ENCODE measurements at places on chromosomes 7 and 10.

DNA sequence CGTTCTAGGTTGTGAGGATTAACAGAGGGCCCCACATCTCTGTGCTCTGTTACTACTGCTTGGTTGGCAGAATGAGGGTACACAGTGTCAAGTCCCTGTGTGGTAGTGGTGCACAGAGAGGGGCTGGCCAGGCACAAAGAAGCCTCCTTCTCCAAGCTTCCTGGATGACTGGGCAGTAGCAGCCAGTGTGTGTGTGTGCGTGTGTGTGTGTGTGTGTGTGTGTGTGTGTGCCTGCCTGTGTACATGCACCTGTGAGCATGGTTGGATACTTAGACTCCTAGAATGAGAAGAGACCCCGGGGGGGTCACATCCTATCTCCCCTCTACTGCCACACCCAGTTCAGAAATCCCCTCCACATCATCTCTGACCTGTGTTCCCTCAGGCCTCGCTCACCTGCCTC is 146.7 kb upstream of the UNC5B start:
- no peak for DNase-seq

GRCh38 chr10:122249303-122249850 is 21.7 kb upstream of the BTBD16 start:
- no peak for DNase-seq

GRCh38 chr7:81415181-81415580 is 354.7 kb downstream of the HGF start:
- no peak for DNase-seq

GRCh38 chr10:94416896-94417295 is 14.6 kb downstream of the TBC1D12 start:
- DNase-seq = no peak

DNA sequence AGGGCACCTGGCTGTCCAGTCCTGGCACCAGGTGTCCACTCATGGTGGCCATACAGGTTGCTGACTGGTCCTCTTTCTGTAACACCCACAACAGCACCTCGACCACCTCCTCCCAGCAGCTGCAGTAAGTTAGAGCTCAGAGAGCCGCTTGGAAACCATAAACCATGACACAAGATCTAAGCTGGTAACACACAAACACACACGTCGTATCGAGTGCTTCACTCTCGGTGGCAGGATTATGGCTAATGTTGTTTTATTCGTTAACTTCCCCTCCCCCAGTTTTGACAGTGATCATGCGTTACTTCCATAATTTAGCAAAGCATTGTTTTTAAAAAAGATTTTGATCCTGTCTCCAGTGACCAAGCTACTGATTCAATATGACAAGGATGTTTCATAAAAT is 59.7 kb downstream of the CAMK2B start:
- no peak for DNase-seq

DNA sequence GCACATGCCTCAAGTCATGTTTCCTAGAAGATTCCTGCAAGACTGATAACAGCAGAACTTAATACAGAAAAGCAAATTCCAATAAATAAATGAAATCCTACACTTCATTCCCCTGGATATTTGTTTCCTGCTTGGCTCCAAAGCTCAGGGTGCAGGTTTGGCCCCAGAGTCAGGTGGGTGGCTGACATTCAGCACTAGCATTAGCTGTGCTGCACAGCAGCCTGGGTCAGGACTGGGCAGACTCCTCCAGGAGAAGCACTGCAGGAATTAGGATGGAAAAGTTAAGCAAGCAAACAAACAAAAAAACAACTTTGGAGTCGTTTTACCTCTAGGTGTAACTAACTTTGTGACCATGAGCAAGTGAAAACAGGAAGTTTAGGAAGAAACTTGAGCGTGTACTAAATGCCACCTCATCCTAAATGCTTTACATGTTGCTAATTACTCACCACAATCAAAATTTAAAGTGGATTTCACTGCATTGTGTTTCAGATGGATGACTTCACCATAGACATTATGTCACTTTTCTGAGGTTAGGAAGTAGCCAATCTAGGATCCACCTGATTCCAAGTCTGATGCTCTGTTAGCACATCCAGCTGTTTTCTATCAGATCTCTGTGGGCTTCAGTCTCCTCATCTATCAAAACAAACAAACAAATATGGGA is 239.4 kb downstream of the C7orf25 start:
- DNase-seq = no peak

DNA sequence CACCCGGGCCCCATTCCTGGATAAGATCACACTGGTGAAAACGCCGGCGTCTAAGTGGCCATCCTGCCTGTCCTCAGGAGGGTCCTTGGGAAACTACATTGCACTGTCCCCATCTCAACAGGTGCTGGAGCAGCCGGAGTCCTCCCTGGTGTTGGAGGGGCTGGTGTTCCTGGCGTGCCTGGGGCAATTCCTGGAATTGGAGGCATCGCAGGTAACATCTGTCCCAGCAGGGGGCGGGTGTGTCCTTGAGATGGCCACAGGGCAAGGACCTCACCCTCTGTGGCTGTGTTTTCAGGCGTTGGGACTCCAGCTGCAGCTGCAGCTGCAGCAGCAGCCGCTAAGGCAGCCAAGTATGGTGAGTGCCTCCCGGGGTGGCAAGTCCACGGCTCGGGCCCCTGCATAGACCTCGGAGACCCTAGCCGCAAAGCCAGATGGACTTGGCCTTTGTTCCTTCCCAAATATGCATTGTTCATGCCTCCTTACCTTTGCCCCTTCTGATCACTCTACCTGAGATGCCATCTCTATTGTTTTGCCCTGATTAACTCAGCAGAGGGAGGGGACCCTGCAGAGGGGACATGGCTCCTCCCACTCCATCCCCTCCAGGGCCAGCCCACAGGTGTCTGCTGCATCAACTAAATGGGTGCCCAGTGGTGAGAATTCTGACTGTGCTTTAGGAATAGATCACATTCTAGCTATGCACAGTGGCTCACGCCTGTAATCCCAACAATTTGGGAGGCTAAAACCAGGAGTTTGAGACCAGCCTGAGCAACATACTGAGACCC is 23.8 kb downstream of the ELN start:
- no peak for DNase-seq

DNA sequence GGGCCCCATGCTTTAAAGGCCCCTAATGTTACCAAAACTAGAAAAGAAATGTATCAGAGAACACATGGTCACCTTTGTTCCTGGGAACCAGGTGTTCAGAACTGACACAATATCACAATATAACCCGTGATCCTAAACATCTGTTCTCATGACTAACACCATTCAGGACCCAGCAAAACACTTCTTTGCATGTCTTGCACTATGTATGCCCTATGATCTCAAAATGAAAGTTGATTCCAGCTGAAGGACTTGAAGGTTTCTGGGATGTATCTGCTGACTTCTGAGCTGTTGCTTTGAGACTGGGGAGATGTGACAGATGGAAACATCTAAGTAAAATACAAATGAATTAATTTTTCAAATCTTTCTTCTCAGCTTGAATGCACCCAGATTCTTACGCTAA is 37.5 kb upstream of the PIK3CG start:
- DNase-seq = no peak

DNA sequence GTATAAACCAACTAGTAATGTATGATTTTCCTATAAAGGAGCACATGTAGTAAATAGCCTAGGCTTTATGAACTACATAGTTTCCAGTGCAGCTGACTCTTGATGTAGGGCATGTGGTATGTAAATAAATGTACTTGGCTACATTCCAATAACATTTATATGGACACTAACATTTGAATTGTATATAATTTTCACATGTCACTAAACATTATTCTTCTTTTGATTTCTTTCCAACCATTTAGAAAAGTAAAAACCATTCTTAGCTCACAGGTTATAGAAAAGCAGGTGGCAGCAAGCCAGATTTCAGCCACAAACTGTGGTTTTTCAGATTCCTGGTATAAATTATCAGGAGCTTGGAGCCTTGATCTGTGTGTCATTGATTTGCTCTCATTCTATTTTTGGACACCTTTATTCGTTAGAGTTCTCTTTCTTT is 1182.0 kb downstream of the CNTNAP2 start:
- no peak for DNase-seq

All from kidney epithelial cell (primary cell).